ENCODE measurements at places on chromosomes 5 and 9. TPM values are rescaled to one million over a fixed set of nuclear protein-coding genes. Genes with fewer than 3 reads are reported as not detected.

AJM1 gene
- total RNA-seq: 5.6 TPM

STOM gene
- total RNA-seq: 21.5 TPM

SH3GL2 gene
- not detected for total RNA-seq

TMEM252 gene
- not detected for total RNA-seq
